ENCODE measurements at places on chromosomes 2 and 18. TPM values are rescaled to one million over a fixed set of nuclear protein-coding genes. Genes with fewer than 3 reads are reported as not detected.
A peak's percentile ranks its signal among the peaks of the same experiment; 100 is the strongest.

The IL1F10 gene
- total RNA-seq = not detected

The ADAM23 gene
- 19.9 TPM for total RNA-seq

The DSG4 gene
- not detected for total RNA-seq

The FLACC1 gene
- total RNA-seq = 0.69 TPM

The LRRC30 gene
- total RNA-seq = not detected

The HS6ST1 gene
- total RNA-seq = 81.2 TPM

The AGFG1 gene
- 74.5 TPM for total RNA-seq

The UPP2 gene
- total RNA-seq = not detected

The WDR33 gene
- total RNA-seq = 69.0 TPM

DNA sequence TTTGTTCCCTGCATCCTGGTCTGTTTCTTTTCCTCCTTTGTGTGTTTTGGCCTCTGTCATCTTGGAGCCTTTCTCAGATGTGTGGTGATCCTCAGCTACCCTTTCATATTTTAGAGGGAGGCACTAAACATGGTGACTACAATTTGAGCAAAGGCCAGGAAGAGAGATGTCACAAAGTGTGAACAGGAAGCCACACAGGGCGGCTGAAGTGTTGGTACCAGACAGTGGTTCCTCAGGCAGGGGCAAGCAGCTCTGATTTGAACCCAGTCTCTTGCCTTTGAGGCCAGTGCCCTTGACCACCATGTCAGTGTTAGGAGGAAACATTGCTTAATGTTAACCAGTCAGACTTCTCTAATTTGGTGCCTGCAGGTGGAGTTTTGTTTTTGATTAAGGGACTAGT lies 9.2 kb downstream of the LRRFIP1 start:
- peaks cover 28% of the 10 kb centered on the region for H3K36me3 ChIP-seq
- H3K27ac ChIP-seq = no peak overlapping the region
- no peak for DNase-seq

DNA sequence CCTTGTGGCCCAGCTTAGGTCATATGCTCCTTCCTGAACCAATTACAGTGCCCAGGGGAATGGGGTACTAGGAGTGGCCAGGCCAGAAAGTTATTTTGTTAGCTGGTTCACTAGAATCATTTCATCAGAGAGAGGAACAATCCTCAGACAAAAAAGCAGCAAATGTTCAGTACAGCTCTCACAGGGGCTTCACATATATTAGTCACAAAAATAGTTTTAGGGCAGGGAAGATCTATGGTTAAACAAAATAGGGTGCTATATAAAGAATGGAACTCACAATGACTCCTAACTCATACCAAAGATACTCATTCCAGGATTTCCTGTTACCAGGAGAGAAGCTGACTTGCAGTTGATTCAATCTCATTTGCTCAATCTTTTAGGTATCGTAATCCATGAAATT lies 71.0 kb downstream of the CWC22 start:
- no peak for DNase-seq
- peaks cover 2% of the 10 kb centered on the region for H3K36me3 ChIP-seq
- no peak overlapping the region for H3K27ac ChIP-seq
- no peak overlapping the region for H3K4me3 ChIP-seq

DNA sequence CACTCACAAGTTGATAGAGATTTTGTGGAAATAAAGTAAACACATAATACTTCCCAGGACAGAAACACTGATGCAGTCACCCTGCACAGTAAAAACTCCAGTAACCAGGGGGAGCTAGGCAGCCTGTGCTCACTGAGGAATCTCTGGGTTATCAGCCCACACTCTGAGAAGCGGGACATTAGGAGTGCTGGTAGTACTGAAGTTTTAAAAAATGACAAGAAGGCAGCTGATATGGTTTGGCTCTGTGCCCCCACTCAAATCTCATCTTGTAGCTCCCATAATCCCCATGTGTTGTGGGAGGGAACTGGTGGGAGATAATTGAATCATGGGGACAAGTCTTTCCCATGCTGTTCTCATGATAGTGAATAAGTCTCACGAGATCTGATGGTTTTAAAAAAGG lies 31.4 kb downstream of the KCTD1 start:
- H3K27ac ChIP-seq = no peak overlapping the region
- no peak overlapping the region for H3K4me3 ChIP-seq
- peaks cover 16% of the 10 kb centered on the region for H3K4me1 ChIP-seq
- no peak for DNase-seq
- no peaks in the 10 kb centered on the region for H3K27me3 ChIP-seq

DNA sequence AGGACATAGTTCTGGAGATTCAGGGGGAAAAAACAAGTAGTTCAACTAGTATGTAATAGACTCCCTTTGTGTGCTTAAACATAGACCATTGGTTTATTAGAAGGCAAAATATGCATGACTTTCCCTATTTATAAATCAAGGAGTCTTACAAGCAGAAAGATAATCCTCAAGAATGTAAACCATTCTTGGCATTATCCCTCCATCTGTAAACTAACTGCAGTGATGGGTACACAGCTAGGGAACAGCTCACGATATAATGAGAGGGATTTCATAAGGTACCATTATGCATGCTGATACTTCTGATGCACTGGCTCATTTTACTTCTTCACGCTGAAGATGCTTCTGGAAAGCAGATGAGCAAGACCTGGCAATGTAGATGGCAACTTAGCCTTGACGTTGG lies 878 bp downstream of the FBXO15 start:
- no peaks in the 10 kb centered on the region for H3K36me3 ChIP-seq
- H3K4me1 ChIP-seq = peaks cover 18% of the 10 kb centered on the region
- H3K4me3 ChIP-seq = peak overlapping the region; percentile 95
- H3K27me3 ChIP-seq = peaks cover 2% of the 10 kb centered on the region
- peak overlapping the region; percentile 92 for H3K27ac ChIP-seq

GRCh38 chr2:197904446-197904845 lies 100.1 kb downstream of the PLCL1 start:
- H3K36me3 ChIP-seq = peaks cover 12% of the 10 kb centered on the region
- DNase-seq = no peak
- no peak overlapping the region for H3K27ac ChIP-seq

GRCh38 chr18:56538746-56539145 lies 99.6 kb downstream of the TXNL1 start:
- H3K4me1 ChIP-seq = no peaks in the 10 kb centered on the region
- H3K4me3 ChIP-seq = no peak overlapping the region
- no peak overlapping the region for H3K27ac ChIP-seq
- H3K27me3 ChIP-seq = no peaks in the 10 kb centered on the region
- no peak for DNase-seq

DNA sequence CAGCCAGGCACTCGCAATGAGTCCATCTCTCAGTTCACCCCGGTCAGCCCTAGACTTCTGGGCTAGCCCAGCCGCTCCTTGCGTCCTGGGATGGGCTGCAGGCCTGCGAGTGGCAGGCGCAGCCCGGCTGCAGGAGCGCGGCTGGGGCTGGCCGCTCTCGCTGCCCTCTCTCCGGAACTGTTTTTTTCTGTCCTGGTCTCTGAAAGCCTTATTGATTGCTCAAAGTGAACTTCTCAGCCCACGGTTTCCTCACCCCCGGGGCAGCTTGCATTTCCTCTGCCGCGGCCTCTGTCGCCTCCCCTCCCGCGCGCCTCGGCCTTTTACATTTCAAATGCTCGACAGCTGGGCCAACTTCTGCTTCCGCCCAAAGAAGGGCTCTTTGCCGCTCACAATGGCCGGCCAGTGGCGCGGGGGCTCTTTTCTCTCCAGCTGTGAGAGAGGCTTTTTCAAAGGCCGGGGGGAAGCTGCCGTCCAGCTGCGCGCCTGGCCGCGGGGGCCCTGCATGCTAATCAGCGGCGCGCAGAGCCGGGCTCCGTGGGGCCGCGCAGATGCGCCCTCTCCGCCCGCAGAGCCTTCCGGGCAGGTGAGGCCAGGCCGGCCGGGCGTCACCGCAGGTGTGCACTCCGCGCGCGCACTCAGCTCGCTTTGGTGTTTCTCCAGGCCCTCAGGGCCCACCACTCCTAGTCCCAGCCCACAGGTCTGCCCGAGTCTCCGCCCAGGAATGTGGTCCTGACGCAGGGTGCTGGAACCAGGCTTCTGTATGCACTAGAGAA lies 513.8 kb downstream of the RNF144A start:
- peaks cover 12% of the 10 kb centered on the region for H3K4me1 ChIP-seq
- H3K27ac ChIP-seq = peak overlapping the region; percentile 65
- peak; percentile 54 for DNase-seq

DNA sequence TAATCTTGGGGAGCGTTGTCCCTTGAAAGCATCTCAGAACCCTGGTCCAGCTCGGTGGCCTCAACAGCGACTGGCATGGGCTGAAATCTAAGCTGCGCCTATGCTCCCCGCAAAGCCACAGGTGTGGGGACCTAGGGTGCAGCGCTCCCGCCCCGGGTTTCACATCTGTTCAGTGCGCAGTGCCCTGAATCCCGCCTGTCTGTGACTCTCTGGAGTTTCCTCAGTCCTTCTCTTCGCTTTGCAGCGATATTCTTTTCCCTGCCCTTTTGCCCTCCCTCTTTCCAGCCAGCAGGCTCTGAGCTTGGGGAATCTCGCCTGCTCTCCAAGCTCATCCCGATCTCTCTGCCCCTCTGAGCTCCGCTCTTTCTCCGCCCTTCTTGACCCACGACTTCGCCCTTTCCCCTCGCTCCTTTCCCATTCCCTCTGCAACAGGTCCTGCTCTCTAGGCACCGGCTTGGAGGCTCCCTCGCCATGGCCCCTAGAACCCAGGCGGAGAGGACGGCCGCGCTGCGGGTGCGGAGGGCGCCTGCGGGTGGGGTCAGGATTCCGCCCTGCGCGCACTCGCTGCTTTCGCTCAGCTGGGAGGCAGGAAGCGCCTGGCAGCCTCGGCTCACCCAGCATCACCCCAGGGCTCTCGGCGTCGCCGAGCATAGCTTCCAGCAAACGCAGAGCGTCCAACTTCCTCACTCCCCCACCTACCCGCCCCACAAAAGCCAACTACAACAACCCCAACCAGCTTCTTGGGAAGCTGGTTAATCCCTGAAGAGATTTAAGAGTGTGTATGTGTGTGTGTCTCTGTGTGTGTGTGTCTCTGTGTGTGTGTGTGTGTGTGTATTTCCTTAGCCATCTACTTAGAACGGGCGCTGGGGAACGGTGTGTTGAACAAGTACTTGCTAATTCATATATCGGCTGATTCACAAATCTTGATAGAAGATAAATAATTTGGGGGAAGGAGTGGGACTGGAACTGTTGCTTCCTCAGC lies 1.1 kb downstream of the GRP start:
- peak overlapping the region; percentile 27 for H3K4me3 ChIP-seq
- no peak overlapping the region for H3K27ac ChIP-seq
- peaks cover 12% of the 10 kb centered on the region for H3K4me1 ChIP-seq
- H3K36me3 ChIP-seq = no peaks in the 10 kb centered on the region

DNA sequence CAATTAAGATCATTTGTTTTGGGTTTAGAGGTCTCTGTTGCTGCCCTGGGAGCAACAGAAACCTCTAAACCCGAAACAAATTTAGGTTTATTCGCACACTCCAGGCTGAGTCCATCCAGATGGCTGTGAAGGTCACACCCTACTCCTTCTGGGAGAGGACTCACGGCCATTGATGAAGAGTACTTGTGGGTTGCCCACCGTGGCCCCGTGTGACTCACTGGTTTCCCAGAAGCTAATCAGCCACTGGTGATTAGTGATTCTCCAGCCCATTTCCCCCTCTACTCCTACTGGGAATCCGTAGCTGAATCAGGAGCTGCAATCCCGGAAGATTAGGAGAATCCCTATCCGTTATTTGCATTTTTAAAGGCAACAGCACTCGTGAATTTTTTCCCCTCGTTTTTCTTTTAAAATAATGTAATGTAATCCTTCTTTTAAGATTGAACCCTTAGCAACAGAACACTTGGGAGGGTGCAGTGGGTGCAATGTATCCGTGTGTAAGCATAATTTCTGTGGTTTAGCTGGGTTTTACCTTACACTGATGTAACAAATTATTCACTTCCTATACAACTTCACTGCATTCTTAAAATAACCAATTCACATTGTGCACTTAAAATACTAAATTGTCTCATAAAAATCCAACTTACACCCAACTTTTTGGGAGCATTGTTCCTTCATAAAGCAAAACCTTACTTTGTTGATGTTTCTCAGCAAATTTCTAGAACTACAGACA lies 27.5 kb upstream of the EPAS1 start:
- no peak overlapping the region for H3K4me3 ChIP-seq
- no peak overlapping the region for H3K27ac ChIP-seq
- no peaks in the 10 kb centered on the region for H3K36me3 ChIP-seq
- H3K27me3 ChIP-seq = peaks cover 14% of the 10 kb centered on the region

DNA sequence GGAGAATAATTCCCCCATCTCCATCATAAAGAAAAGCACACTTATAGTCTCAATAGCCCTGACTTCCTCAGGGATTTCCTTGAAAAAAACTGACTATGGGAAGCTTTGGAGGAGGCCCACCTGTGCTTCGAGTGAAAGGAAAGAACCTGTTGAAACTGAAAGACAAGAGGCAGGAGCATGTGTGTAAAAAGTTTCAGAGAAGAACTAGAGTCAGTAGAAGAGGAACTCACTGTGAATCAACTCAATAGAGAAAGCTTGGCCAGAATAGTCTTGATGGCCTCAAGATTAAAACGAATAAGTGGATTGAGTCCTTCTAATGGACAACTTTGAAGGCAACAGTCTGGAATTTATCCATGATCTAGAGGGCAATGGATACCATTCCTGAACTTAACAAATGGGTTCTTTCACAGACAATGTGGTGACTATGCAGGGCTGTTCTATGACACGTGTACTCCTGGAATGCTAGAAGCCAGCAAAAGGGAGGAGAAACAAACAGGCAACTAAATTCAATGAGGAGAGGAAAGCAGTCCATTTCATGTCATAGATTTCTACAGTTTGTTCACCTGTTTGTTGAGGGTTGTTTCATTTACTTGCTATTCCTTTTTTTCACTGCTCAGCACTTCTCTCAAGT lies 442.3 kb downstream of the GRB14 start:
- peaks cover 6% of the 10 kb centered on the region for H3K27me3 ChIP-seq
- peaks cover 1% of the 10 kb centered on the region for H3K36me3 ChIP-seq
- H3K4me1 ChIP-seq = no peaks in the 10 kb centered on the region
- no peak for DNase-seq
- no peak overlapping the region for H3K4me3 ChIP-seq
- no peak overlapping the region for H3K27ac ChIP-seq

GRCh38 chr2:198712485-198712884 lies 745.3 kb downstream of the SATB2 start:
- H3K36me3 ChIP-seq = no peaks in the 10 kb centered on the region
- H3K27me3 ChIP-seq = peaks cover 6% of the 10 kb centered on the region
- H3K4me3 ChIP-seq = no peak overlapping the region
- DNase-seq = no peak

DNA sequence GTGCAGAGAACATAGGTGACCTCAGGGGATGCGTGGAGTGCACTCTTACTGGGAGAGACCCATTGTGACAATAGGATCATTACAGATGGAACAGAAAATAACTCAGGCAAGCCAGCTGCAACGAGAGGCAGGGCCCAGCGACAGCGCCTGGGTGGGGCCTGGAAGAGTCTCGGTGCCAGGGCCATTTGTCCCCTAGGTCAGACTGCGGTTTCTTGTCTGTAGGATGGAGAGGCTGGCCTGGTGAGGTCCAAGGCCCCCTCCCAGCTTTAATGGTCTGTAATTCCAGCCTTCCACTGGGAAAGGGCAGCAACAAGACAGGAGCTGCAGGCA lies 208.6 kb upstream of the APCDD1 start:
- H3K36me3 ChIP-seq = no peaks in the 10 kb centered on the region
- peaks cover 63% of the 10 kb centered on the region for H3K27me3 ChIP-seq
- DNase-seq = no peak
- H3K27ac ChIP-seq = no peak overlapping the region
- H3K4me1 ChIP-seq = peaks cover 13% of the 10 kb centered on the region
- H3K4me3 ChIP-seq = no peak overlapping the region

- no peaks in the 10 kb centered on the region for H3K36me3 ChIP-seq
- H3K4me1 ChIP-seq = no peaks in the 10 kb centered on the region
- H3K27me3 ChIP-seq = peaks cover 11% of the 10 kb centered on the region
- H3K27ac ChIP-seq = no peak overlapping the region
- H3K4me3 ChIP-seq = no peak overlapping the region
These were observed 126.6 kb downstream of the RTP5 start for GRCh38 chr2:241996100-241996499.

- no peak for DNase-seq
- H3K4me1 ChIP-seq = no peaks in the 10 kb centered on the region
- H3K27me3 ChIP-seq = peaks cover 3% of the 10 kb centered on the region
- H3K4me3 ChIP-seq = no peak overlapping the region
- H3K36me3 ChIP-seq = no peaks in the 10 kb centered on the region
These were observed 116.0 kb downstream of the PLA2R1 start for GRCh38 chr2:159946326-159946999.
